ENCODE measurements at places on chromosomes 2 and 18. TPM values are rescaled to one million over a fixed set of nuclear protein-coding genes. Genes with fewer than 3 reads are reported as not detected.

Gene NCKAP5
- polyA plus RNA-seq: not detected

Gene FKBP7
- 3.1 TPM for polyA plus RNA-seq

Gene RPRM
- polyA plus RNA-seq: not detected

Gene SERPINB4
- polyA plus RNA-seq: not detected

Gene TUBB8B
- not detected for polyA plus RNA-seq

Gene RMDN2
- 1.7 TPM for polyA plus RNA-seq

Gene DYSF
- polyA plus RNA-seq: 0.13 TPM

Gene SERPINB5
- polyA plus RNA-seq: not detected

Gene EN1
- polyA plus RNA-seq: not detected

Gene TP53I3
- polyA plus RNA-seq: 1.4 TPM

Gene EML6
- polyA plus RNA-seq: not detected

Gene DPYSL5
- not detected for polyA plus RNA-seq

Gene ABCG5
- polyA plus RNA-seq: not detected

GRCh38 chr18:12308386-12309100 lies 502 bp downstream of the TUBB6 start:
- peak; percentile 31 for DNase-seq

DNA sequence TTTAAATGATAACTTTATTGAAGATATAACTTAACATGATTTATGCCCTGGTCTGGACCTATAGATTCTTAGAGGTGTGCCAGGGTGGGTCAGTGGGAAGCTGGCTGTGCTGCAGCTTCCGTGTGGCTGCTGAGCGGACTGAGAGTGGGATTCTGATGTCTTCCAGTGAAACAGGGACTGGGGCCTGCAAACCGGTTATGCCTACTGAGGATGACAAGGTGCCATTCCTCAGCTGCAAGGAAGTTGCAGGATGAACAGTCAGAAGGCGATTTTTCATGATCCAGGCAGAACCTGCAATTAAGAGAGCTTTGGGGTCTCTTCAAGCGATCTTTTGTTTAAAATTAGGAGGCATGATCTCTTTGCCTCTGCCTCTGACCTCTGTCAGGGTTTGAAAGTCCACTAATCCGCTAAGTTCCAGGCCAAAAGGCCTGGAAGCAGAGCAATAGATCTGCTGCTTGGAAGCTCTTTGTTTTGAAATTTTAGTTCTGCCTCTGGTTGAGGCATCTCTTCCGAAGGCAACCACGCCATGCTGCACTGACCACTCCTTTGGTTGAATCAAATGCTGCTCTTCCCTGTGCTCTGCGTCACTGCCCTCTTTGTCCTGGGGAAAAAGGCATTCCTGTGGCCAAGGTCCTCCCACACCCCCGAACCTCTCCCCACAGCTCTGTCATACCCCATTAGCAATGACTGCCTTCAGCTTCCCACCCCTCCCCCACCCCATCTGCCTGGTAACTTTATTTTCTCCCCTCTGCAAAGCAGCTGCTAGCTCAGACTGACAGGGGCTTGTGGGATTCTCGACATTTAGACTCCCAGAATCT lies 2.0 kb downstream of the TMEM169 start:
- no peak for DNase-seq

- no peak for DNase-seq
These were observed 932.2 kb downstream of the TDRD15 start for GRCh38 chr2:22055784-22056620.

DNA sequence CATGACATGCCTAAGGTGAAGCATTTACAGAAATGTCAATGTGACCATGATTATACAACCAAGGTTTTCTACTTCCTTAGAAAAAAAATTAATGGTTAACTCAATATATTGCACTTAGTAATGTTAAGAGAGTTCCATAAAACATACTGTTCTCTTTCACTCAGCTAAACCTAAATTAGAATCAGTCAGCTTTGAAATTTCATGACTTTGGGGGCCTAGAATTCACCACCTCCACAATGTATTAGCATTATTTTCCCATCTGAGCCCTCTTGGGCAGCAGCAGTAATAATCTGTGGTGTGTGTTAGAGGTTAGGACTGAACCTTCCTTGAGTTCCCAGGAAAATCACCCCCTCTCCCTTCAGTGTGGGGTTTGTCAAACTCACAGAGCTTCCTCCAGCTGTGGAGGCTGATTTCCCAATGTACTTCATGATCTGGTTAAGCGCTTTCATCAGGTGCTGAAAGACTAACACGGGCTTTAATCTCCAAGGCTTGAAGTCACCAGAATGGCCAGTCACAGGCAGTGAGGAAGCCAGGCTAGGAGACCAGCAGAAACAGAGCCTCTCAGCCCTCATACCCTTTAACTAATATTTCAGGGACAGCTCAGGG lies 7.1 kb upstream of the UPP2 start:
- DNase-seq: no peak

DNA sequence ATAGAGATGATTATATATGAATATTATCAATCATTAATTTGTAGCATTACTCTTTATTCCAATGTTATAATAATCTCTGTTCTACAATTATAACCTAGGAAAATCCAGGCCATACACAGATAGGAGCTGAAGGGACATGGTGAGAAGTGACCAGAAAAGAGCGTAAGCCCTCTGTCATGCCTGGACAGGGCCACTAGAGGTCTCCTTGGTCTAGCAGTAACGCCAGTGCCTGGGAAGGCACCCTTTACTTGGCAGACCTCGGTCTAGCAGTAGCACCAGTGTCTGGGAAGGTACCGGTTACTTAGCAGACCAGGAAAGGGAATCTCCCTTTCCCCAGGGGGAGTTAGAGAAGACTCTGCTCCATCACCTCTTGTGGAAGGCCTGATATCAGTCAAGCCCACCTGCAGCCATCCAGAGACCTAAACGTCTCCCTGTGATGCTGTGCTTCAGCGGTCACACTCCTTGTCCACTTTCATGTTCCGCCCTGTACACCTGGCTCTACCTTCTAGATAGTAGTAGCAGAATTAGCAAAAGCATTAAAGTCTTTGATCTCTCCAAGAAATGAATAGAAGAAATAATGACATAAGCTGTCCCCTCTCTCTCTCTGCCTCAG lies 447.5 kb upstream of the FSIP2 start:
- no peak for DNase-seq

DNA sequence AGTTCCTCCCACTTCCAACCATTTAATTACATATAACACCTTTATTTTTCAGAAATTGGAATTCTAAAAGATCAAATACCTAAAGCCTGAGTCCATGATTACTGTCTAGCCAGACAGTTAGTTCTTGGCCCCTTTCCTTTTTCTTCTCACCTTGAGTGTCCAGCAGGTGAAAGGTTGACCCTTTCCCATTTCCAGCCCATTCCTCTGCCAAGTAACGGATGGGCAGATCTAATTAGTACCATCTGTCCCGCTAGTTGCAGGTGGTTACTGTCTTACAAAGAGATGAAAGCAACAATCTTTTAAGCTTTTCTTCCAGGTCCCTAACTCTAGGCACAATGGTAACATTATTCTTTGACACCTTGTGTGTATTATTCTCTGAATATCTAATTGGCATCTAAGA lies 506.7 kb downstream of the ARHGAP15 start:
- no peak for DNase-seq

GRCh38 chr18:68263481-68263880 lies 451.4 kb downstream of the TMX3 start:
- no peak for DNase-seq

DNA sequence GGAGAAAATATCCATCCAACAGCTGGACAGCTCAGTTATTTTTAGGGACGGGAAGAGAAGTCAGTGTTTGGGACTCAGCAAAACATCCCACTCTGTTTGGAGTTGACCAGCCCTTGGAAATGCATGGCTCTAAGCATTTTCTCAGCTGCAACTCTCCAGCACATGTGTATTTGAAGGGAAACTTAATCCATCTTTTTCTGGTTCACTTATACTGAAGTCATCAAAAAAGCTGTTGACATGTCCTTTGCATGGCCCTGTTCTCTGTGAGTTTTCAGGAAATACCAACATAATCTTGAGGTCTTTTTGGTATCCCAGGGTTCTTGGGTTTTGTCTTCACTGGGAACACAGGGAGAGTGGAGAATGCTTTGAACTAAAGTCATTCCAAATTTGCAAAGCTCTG lies 91.9 kb upstream of the CELF4 start:
- DNase-seq: no peak

- peak; percentile 5 for DNase-seq
These were observed 285.6 kb downstream of the AGAP1 start for GRCh38 chr2:235779444-235779896.

DNA sequence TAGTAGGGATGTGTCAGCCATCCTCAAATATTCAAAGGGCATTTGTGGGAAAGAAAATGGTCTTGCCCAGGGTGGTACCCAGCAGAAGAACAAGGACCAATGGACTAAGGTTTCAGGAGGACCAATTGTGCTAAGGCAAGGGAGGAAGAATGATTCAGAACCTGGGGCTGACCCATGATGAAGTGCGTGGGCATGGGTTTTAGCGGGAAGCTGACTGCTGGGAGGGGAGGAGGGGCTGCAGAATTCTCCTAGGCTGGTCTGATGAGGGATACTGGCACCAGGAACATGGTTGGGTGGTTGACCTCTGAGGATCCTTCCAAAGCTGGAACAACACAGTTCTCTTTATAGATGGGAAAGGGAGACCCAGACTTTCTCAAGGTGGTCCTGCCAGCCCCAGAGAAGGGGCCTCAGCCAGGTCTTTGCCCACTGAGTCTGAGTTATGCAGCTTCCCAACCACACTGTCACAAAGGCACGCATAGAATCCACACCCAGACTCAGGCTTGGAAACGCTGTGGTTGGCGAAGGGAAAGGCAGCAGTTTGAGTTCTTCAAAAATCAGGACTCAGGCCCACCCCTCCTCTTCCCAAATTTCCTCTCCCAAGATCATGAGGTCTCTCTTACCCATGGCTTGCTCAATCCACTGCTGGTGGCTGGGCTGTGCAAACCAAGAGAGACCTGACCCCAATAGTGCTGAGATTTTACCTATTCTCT lies 37.3 kb downstream of the MARCO start:
- DNase-seq: no peak

- no peak for DNase-seq
These were observed 16.3 kb upstream of the CDH2 start for GRCh38 chr18:28193177-28193778.

DNA sequence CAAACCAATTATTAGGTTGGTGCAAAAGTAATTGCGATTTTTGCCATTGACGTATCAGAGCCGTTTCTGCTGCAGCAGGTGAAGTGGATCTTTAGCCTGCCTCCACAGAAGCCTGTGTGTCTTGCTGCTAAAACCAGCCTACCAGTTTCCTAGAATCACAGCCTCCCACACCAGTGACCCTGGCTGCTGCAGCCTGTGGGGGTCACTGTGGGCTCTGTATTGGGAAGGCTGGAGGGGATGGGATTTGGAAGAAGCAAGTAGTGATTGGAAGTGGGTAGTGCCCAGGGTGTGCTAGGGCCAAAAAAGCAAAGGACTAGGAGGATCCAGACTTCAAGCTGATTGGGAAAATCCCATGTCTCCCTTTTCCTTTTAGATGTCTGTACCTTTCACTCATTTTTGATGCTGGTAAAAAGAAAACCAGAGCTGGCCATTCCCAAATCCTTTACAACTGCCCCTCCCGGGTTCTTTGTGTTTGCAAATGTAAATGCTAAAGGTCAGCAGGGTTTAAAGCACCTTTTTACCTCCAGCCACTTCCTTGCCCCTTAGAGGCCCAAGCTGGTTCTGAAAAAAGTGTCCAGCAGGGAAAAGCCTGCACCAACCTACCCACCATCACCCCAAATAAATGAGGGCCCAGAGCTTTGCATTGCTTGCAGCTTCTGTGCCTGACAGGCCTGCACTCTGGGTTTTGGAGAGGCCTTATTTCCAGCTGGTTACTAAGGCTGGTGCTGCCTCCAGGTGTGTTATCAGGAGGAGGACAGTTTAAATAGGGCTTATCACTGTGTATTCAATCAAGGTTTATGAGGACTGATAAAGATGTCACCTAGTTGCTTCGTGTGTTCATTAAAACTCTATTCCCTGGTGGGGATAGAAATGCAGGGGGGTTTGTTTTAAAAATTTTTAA lies 172.0 kb downstream of the MIB1 start:
- no peak for DNase-seq

DNA sequence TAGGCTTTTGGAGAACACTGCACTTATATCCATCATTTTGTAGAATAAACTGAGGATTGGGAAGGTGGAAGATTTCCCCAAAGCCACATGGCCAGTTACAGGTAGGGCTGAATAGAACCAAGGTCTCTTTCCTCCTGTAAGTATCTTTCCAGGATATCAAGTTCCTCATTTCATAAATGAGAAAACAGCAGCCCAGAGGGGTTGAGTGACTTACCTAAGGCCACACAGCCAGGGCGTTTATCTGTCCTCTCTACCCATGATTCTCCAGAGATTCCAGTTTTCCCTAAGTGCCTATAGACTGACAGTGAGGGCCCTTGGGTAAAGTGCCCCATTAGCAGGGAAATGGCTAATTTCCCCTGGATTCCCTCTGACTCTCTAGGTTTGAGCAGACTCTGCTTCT lies 132.3 kb upstream of the SKOR2 start:
- no peak for DNase-seq

DNA sequence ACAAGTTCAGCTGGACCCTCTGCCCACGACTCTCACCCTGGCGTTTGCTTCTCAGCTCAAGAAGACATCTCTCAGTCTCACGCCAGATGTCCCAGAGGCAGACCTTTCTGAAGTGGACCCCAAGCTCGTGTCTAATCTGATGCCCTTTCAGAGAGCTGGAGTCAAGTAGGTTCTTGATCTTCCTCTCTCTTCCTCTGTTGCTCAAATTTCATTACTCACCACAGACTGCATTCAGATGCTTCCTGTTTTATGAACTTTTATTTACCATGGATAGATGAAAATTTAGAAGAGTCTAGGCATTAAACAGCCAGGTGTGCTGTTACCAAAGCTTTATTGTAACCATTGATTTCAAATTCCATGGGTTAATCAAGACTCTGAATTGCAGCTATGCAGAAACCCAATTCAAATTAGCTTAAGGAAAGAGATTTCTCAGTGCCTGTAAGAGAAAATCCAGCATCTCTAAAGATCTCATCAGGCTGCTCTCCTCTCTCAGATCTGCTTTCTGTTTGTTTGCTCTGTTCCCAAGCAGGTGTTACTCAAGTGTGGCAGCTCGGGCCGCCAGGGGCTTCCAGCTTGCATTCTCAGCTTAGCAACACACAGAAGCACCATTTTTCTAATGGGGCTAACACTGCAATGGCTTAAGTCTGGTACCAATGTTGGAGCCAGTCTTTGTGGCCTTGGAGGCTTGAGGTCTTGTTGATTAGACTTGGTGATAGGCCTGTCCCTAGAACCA lies 16.5 kb downstream of the SMARCAL1 start:
- no peak for DNase-seq

DNA sequence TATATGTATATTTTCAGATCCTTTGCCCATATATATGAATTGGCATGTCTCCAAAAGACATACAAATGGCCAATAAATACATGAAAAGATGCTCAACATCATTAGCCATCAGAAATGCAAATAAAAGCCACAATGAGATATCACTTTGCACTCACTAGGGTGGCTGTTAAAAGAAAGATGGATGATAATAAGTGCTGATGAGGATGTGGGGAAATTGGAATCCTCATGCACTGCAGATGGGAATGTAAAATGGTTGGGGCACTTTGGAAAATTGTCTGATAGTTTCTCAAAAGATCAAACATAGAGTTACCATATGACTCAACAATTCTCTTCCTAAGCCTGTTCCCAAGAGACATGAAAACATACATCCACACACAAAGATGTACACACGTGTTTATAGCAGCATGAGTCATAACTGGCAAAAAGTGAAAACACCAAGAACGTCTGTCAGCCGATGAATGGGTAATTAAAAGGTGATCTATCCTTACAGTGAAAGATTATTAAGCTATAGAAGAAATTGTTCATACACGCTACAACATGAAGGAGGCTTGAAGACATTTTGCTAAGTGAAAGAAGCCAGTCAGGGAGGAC lies 19.7 kb downstream of the NGEF start:
- no peak for DNase-seq

Measured in CD4-positive, CD25-positive, alpha-beta regulatory T cell (primary cell).